ENCODE measurements at places on chromosomes 5 and 9. TPM values are rescaled to one million over a fixed set of nuclear protein-coding genes. Genes with fewer than 3 reads are reported as not detected.

- DNase-seq: no peak
- H3K27ac ChIP-seq: no peak overlapping the region
- H3K27me3 ChIP-seq: no peaks in the 10 kb centered on the region
- H3K4me1 ChIP-seq: peaks cover 8% of the 10 kb centered on the region
- peaks cover 40% of the 10 kb centered on the region for H3K36me3 ChIP-seq
Measured at GRCh38 chr5:128144491-128144890, 60.9 kb downstream of the SLC12A2 start.

DNA sequence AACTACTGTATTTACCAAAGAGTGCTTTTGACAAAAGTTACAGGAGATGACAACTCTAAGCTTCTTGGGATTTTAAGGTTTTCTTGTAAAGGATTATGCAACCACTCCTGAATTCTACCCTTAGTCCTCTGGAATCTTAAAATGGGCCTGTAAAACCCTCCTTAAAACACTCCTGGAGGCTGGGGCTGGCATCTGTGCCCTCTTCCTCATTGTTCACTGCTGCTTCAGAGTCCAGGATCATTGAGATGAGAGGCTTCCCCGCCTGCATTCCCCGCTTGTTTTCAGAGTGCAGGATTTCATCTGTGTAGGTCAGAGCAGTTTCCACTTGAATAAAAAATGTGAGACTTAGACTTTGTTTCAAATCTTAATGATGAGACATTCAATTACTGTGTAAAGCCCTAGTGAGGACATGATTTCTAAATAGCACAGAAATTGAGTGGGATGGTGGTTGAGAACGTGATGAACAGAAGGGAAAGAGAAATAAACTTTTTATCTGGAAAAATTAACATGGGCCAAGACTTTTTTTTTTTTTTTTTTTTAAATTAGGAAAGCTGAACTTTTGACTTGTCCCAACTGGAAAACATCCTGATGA is 40.4 kb downstream of the PCSK5 start:
- peaks cover 12% of the 10 kb centered on the region for H3K4me1 ChIP-seq
- H3K4me3 ChIP-seq: no peak overlapping the region
- no peaks in the 10 kb centered on the region for H3K27me3 ChIP-seq
- H3K36me3 ChIP-seq: peaks cover 6% of the 10 kb centered on the region
- H3K27ac ChIP-seq: peak overlapping the region; percentile 55

GRCh38 chr5:88404405-88404804 is 135.8 kb upstream of the TMEM161B start:
- no peak overlapping the region for H3K4me3 ChIP-seq
- no peak for DNase-seq
- no peaks in the 10 kb centered on the region for H3K27me3 ChIP-seq
- H3K27ac ChIP-seq: no peak overlapping the region

DNA sequence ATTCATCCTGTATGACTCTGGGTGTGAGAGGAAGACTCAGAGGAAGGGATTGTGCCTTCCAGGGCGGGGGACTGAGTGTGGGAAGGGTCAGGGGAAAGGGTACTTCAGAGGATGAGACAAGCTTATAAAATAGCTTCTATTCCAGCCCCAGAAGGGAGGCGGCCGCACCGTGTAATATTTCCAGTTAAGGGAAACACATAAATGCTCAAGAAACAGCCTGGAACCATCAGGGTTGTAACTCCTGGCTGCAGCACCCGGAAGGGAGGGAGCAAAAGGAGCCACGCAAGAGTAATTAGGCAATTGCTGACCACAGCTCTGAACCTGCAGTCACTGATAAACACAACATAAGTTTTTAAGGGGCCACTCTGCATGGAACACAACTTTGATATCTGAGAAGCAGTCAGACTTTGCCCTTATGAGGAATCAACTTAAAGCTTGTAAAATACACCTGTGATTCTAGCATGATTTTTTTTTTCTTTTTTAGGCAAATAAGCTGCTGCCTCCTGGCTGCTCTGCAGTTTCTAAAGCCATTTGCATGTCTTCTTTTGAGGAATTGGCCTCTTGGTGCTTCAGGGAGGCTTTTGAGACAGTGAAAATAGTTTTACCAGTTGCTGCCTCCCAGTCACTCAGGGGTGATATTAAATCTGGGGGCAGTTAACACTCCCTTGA is 382.7 kb downstream of the ENC1 start:
- H3K4me3 ChIP-seq: no peak overlapping the region
- peak overlapping the region; percentile 74 for H3K27ac ChIP-seq
- no peaks in the 10 kb centered on the region for H3K4me1 ChIP-seq

- no peaks in the 10 kb centered on the region for H3K36me3 ChIP-seq
- H3K4me1 ChIP-seq: no peaks in the 10 kb centered on the region
- H3K27ac ChIP-seq: no peak overlapping the region
- no peak overlapping the region for H3K4me3 ChIP-seq
Measured at GRCh38 chr5:32339198-32339597, 26.5 kb upstream of the MTMR12 start.

DNA sequence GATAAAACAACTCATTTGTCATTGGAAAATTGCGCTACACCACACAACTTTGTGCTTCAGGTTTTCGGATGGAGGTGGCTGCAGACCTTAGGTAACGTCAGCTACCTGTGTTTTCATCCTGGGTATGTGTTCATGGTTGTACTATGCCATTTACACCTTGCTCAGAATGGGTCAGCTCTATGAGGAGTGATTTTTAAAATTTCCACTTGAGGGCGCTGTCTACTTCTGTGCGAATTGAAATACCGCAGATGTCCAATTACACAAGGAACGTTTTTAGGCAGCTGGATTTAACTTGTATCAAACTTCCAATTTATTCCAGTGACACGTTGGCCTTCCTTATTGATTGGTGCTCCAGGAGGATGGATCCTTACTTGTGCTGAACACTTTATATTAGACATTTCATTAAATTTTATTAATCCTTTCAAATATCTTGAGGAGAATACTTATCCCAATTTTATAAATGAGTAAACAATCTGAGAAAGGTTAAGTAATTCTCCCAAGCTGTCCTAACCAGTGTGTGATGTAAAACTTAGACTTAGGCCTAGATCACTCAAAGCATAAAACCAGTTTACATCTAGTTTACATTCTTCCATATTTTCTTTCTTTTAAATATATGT is 23.4 kb downstream of the DMRTA1 start:
- H3K4me1 ChIP-seq: no peaks in the 10 kb centered on the region
- no peaks in the 10 kb centered on the region for H3K36me3 ChIP-seq
- no peak overlapping the region for H3K27ac ChIP-seq
- no peak for DNase-seq

- no peak overlapping the region for H3K27ac ChIP-seq
- DNase-seq: no peak
- H3K4me1 ChIP-seq: no peaks in the 10 kb centered on the region
Measured at GRCh38 chr5:139171779-139172404, 26.3 kb downstream of the SIL1 start.

GRCh38 chr9:127905788-127906191 is 6.4 kb upstream of the ST6GALNAC6 start:
- H3K4me1 ChIP-seq: peaks cover 33% of the 10 kb centered on the region
- DNase-seq: no peak
- no peaks in the 10 kb centered on the region for H3K27me3 ChIP-seq
- H3K4me3 ChIP-seq: no peak overlapping the region
- no peaks in the 10 kb centered on the region for H3K36me3 ChIP-seq
- peak overlapping the region; percentile 65 for H3K27ac ChIP-seq

DNA sequence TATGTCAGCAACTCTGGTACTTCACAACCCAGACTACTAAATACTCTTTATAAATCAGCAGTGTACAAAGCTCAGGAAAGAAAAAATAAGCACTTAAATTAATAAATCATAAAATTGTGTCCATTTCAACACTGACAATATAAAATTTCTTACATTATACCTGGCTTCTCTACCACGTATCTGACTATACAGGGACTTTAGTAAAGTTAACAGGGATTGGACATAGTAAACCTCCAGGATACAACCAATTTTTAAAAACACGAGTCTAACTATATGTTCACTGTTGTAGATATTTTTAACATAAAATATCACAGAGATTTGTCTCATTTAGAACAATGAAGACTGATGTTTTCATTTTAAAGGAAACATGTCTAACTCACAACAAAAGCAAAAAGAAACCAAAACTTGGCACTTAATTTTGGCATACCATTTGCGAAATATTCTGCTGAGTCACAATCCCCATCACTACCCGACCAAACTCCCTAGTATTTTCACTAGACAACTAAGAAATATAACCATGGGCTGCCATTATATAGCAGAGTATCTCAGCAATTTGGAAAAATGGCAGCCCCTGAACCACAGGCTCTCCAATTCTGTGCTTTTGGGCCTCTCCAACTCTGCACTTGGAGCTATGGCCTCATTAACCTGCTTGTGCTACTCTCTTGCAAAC is 14.4 kb downstream of the FAM169A start:
- no peak overlapping the region for H3K4me3 ChIP-seq
- H3K27ac ChIP-seq: no peak overlapping the region
- DNase-seq: no peak
- H3K4me1 ChIP-seq: no peaks in the 10 kb centered on the region
- H3K36me3 ChIP-seq: no peaks in the 10 kb centered on the region

GRCh38 chr9:107929443-107929842 is 439.9 kb upstream of the KLF4 start:
- H3K4me1 ChIP-seq: no peaks in the 10 kb centered on the region
- H3K27ac ChIP-seq: no peak overlapping the region
- H3K36me3 ChIP-seq: no peaks in the 10 kb centered on the region
- no peaks in the 10 kb centered on the region for H3K27me3 ChIP-seq

- no peaks in the 10 kb centered on the region for H3K27me3 ChIP-seq
- no peaks in the 10 kb centered on the region for H3K36me3 ChIP-seq
- H3K4me1 ChIP-seq: no peaks in the 10 kb centered on the region
- H3K27ac ChIP-seq: no peak overlapping the region
- no peak for DNase-seq
- H3K4me3 ChIP-seq: no peak overlapping the region
Measured at GRCh38 chr5:102737161-102737560, 17.9 kb upstream of the PAM start.

- peaks cover 47% of the 10 kb centered on the region for H3K4me1 ChIP-seq
- peak overlapping the region; percentile 92 for H3K27ac ChIP-seq
Measured at GRCh38 chr5:72452515-72453245, 54.5 kb downstream of the ZNF366 start.

DNA sequence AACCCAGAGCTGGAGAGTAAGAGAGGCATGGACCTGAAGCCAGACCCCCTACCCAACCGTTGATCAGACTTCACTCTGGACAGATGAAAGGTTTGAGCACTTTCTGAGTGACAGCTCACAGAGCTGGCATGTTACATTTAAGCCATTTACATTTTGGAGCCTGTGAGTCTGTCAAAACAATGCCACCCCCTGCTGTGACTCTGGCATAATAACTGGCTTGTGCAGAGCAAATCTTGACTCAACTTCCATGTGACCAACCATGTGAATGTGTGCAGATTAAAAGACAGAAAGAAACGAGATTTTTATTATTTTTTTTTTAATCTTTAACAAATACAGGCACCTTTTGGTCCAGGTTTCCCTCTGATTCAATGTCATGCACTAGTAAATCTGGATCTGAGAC is 48.5 kb downstream of the MFAP3 start:
- no peaks in the 10 kb centered on the region for H3K36me3 ChIP-seq
- no peak for DNase-seq
- peaks cover 14% of the 10 kb centered on the region for H3K4me1 ChIP-seq
- H3K4me3 ChIP-seq: no peak overlapping the region
- no peaks in the 10 kb centered on the region for H3K27me3 ChIP-seq

DNA sequence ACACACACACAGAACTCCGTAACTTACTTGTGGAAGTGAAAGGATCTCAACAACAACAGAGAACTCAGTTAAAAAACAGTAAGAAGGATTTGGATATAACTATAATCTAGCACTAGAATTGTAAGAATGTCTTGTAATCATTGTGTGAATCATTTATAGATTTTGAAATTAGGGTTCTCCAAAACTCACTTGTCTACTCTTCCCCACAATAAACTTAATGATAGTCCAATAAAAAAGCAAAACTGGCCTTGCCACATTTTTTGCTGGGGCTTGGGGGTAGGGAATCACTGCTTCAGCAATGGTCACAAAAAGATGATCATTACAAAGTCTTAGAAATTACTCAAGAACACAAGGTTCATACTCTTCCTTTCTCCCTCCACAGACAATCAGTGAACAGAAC is 8.8 kb downstream of the TBCA start:
- no peaks in the 10 kb centered on the region for H3K36me3 ChIP-seq
- peaks cover 26% of the 10 kb centered on the region for H3K4me1 ChIP-seq
- no peaks in the 10 kb centered on the region for H3K27me3 ChIP-seq
- no peak overlapping the region for H3K4me3 ChIP-seq
- no peak for DNase-seq

- H3K27ac ChIP-seq: no peak overlapping the region
- H3K4me1 ChIP-seq: no peaks in the 10 kb centered on the region
- no peaks in the 10 kb centered on the region for H3K27me3 ChIP-seq
- no peak for DNase-seq
- H3K4me3 ChIP-seq: no peak overlapping the region
Measured at GRCh38 chr5:173816728-173817127, 71.4 kb upstream of the CPEB4 start.

The CSF2 gene
- not detected for total RNA-seq

The ATP10B gene
- 0.42 TPM for total RNA-seq

The SNCB gene
- not detected for total RNA-seq

The ZFAND5 gene
- 303 TPM for total RNA-seq

The SREK1 gene
- total RNA-seq: 29.9 TPM

The CFAP157 gene
- total RNA-seq: 0.42 TPM
